Activated CD4-positive, alpha-beta T cell treated with anti-CD3 and anti-CD28 coated beads, Interleukin-2, amount 10 ng/mL, durations not matched to agents 24 days and 14 days (primary cell): ENCODE measurements at places on chromosomes 1 and 21.

DNA sequence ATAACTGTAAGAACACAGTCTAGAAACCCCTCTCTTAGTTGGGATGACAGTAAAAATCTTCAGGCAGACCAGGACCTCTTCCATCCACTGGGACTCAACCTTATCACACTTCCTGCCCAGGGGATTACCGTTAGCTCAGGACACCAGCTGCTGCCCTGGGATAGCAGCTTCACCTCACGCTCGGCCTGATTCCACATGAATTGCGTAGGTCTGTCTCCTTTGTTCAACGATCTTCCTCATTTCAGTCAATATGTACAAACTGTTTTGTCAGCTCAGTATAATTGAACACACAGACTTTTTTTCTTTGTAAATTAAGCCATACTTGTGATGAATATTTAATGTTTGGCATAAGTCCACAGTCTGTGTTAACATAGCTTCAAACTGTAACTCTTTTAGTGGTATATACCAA, 290.4 kb downstream of the GRIK1 start:
- H3K27me3 ChIP-seq: no peaks in the 10 kb centered on the region
- H3K36me3 ChIP-seq: no peaks in the 10 kb centered on the region
- H3K4me1 ChIP-seq: peaks cover 11% of the 10 kb centered on the region
- DNase-seq: no peak
- no peak overlapping the region for H3K27ac ChIP-seq
- H3K4me3 ChIP-seq: no peak overlapping the region

GRCh38 chr1:77081834-77082233, 137.4 kb downstream of the PIGK start:
- no peak overlapping the region for H3K27ac ChIP-seq
- H3K4me3 ChIP-seq: no peak overlapping the region
- no peaks in the 10 kb centered on the region for H3K36me3 ChIP-seq
- H3K4me1 ChIP-seq: no peaks in the 10 kb centered on the region

DNA sequence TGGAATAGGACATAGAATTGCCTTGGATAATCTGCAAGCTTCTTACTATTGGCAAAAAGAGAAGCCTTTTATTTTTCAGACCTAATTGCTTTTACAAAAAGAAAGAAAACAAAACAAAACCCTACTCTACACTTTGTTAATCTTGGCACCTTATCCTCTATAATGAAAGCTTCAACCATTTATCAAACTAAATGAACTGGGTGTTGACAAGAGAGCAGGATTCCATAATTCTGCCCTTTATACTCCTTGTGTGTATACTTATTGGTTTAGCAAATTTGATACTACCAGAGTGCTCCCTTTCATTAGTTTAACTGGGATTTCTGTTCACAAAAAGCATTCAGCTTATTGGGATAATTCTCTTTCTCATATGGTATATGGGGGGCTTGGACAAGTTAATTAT, 3.0 kb upstream of the TMCC2 start:
- H3K27ac ChIP-seq: no peak overlapping the region
- H3K27me3 ChIP-seq: peaks cover 35% of the 10 kb centered on the region
- H3K36me3 ChIP-seq: no peaks in the 10 kb centered on the region

GRCh38 chr1:5444396-5444795, 547.8 kb downstream of the NPHP4 start:
- no peak overlapping the region for H3K4me3 ChIP-seq
- no peak overlapping the region for H3K27ac ChIP-seq
- H3K27me3 ChIP-seq: peaks cover 2% of the 10 kb centered on the region
- no peaks in the 10 kb centered on the region for H3K4me1 ChIP-seq
- no peak for DNase-seq

DNA sequence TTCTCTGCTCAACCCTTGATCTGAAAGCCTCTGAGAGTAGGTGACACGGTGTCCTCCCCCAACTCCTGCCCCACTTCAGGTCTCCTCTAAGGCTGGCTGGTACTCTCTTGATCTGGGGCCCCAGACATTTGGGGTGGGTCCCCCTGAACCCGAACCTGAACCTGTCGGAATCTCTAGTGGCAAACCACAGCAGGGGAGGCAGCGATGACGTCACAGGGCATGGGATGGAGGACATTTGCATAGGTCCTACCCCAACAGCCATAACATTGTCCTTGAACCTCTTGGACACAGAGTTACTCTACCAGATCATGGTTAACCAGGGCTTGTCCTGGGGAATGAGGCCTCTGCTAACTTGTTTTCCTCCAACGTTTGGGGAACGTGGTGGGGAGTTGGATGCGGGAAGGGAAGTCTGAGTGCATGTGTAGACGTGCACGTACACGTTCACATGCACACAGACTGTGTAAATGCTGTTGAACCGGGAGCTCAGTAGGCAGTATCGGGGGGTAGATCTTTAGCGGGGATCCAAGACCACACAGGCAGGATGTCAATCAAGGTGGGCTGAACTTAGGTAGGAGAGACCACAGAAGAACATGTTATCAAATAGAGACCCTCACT, 32.4 kb downstream of the CITED4 start:
- no peaks in the 10 kb centered on the region for H3K36me3 ChIP-seq
- no peak for DNase-seq

DNA sequence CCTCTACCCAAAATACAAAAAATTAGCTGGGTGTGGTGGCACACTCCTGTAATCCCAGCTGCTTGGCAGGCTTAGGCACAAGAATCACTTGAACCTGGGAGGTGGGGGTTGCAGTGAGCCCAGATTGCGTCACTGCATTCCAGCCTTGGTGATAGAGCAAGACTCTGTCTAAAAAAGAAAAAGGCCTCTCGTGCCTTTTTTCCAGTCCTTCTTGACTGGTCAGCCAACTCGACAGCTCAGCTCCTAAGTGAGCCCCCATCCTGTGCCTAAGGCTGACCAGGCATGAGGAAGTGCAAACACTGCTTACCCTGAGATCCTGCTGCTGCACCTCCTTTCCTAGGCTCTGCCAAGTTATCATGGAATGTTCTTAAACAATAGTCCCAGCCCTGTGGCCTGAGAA, 10.1 kb upstream of the PROK1 start:
- H3K4me1 ChIP-seq: no peaks in the 10 kb centered on the region
- H3K36me3 ChIP-seq: no peaks in the 10 kb centered on the region
- H3K27me3 ChIP-seq: peaks cover 24% of the 10 kb centered on the region
- no peak overlapping the region for H3K4me3 ChIP-seq
- DNase-seq: no peak
- no peak overlapping the region for H3K27ac ChIP-seq

- H3K4me3 ChIP-seq: no peak overlapping the region
- peaks cover 57% of the 10 kb centered on the region for H3K36me3 ChIP-seq
- H3K4me1 ChIP-seq: peaks cover 7% of the 10 kb centered on the region
- no peak for DNase-seq
These were observed 17.0 kb downstream of the MX2 start for GRCh38 chr21:41378849-41379248.

- H3K36me3 ChIP-seq: no peaks in the 10 kb centered on the region
- no peak overlapping the region for H3K4me3 ChIP-seq
- H3K4me1 ChIP-seq: no peaks in the 10 kb centered on the region
- H3K27ac ChIP-seq: no peak overlapping the region
- peaks cover 11% of the 10 kb centered on the region for H3K27me3 ChIP-seq
These were observed 18.9 kb upstream of the TENT5C start for GRCh38 chr1:117586747-117587498.

GRCh38 chr1:234841710-234842231, 231.8 kb upstream of the IRF2BP2 start:
- H3K27ac ChIP-seq: peak overlapping the region; percentile 85
- H3K27me3 ChIP-seq: no peaks in the 10 kb centered on the region
- H3K4me1 ChIP-seq: peaks cover 76% of the 10 kb centered on the region

GRCh38 chr1:157073944-157074685, 25.5 kb downstream of the ETV3L start:
- no peak overlapping the region for H3K4me3 ChIP-seq
- peaks cover 33% of the 10 kb centered on the region for H3K27me3 ChIP-seq
- no peaks in the 10 kb centered on the region for H3K36me3 ChIP-seq
- H3K27ac ChIP-seq: no peak overlapping the region
- DNase-seq: peak; percentile 79

DNA sequence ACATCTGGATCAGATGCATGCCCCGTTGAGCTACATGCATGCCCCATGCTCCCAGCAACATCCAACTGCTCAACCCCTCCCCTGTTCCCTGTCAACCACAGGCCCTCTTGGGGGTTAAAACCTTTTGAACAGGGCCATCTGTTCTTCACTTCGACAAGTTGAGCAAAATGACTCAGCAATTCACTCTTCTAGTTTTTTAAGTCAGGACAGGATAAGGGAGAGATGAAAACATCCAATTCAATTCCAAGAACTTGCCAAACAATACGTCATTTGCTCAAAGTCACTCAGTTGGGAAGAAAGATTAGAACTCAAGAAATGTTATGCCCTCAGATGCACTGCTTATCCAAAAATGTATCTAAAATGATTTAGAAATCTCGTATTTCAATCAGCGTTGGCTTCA, 46.1 kb upstream of the MTF2 start:
- H3K36me3 ChIP-seq: no peaks in the 10 kb centered on the region
- H3K4me3 ChIP-seq: no peak overlapping the region
- H3K27ac ChIP-seq: no peak overlapping the region
- no peak for DNase-seq
- H3K4me1 ChIP-seq: peaks cover 26% of the 10 kb centered on the region

DNA sequence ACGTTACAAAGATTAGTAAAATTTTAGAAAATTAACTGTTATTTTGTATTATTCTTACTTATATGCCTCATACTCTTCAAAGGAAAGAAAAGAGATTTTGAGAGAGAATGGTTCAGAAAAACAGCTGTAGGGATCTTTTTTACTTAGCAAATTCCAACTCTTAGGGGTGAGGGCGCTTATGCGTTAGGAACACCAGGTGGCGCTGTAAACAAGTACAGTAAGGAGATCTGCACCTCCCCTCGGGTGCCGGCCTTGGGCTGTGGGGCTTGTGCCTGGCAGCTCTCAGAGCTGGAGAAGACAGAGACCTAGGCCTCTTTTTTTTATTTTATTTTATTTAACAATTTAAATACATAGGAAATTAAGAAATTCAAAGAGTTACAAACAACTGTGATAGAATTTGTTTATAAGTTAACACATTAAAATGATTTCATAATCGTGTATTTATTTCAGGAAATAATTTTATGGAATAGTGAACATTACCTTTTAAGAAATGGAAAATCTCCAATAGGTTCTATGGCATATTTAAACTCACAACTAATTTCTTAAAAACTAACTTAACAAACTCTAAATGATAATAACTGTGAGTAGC, 32.6 kb downstream of the UTP25 start:
- DNase-seq: peak; percentile 90
- peaks cover 24% of the 10 kb centered on the region for H3K27me3 ChIP-seq
- no peak overlapping the region for H3K27ac ChIP-seq
- peaks cover 3% of the 10 kb centered on the region for H3K36me3 ChIP-seq

GRCh38 chr1:207078578-207079132, 10.0 kb upstream of the C4BPB start:
- no peak overlapping the region for H3K27ac ChIP-seq
- peaks cover 43% of the 10 kb centered on the region for H3K27me3 ChIP-seq
- no peak for DNase-seq
